Renal cortex interstitium (tissue), 15 donors: ENCODE measurements at places on chromosomes 1 and 21.

- DNase-seq, result no peak
Measured at GRCh38 chr1:227728892-227729143, 6.3 kb downstream of the JMJD4 start.

- DNase-seq, result peak; percentile 89
Measured at GRCh38 chr1:11735854-11736745, at the start of gene AGTRAP. Gene AGTRAP, plus strand, starts transcription at chr1:11736136. Its CDS starts 73 bp downstream, at chr1:11736209.

- no peak for DNase-seq
Measured at GRCh38 chr21:20902511-20902910, 95.7 kb upstream of the NCAM2 start.

- no peak for DNase-seq
Measured at GRCh38 chr1:199657449-199657848, 370.1 kb upstream of the NR5A2 start.

GRCh38 chr1:52856026-52856425 is 13.5 kb downstream of the ZYG11A start:
- DNase-seq, result no peak

DNA sequence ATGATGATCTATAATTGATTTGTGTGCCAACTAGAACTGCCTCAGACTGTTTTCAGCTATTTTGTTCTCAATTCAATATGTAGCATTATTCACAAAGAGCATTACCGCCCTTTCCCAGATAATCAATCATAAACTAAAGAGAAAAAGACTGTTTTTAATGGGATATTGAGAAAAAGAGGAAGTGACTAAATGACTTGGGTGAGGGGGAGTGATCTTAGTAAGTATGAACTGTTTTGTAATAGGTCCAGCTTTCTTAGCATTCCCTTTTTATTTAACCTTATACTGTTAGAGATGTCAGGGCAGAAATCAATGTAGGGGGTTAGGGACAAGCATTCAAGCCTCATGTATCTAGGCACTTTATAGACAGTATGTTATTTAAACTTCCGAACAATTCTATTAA is 157.8 kb upstream of the DPYD start:
- DNase-seq, result no peak

GRCh38 chr21:41325138-41325912 is 8.7 kb downstream of the FAM3B start:
- DNase-seq, result no peak

GRCh38 chr1:109894823-109895719 is 15.6 kb upstream of the CSF1 start:
- no peak for DNase-seq

DNA sequence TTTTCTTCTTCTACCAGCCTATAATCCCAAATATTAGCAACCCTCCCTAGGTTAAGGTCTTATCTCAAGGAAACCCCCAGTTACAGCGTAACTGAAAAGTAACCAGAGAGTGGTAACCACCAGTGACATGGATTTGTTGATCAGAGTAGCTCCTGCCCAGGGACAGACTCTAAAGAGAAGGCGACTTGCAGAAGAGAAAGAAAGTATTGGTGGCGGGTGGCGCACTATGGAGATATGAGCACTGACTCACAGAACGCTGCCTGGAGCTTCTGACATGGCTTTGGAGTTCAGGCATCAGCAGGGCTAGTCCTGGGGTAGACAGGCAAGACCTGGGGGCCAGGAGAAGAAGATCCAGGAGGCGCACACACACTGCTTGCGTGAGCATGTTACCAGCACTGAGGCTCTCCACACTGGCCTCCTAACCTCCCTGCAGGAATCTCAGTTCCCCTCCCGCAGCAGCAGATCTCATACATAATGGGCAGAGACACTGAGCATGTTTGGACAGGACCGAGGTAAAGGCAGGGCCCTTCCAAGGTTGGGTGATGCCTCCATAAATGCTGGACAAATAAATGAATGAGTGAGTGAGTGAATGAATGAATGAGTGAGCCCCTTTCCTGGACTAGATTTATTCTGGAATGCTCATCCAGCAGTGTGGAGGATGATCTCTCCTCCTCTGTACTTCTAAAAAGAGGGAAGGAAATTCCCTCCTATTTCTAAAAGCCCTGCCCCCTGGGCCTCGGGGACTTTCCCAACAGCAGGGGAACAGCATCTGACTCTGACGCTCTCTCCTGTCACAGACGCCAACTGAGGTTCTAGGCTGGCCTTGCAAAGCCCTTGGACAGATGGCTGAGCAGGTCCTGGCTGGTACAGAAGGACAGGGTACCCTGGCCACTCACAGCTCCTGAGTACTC is 175.5 kb downstream of the CLIC6 start:
- DNase-seq, result no peak

GRCh38 chr1:76764638-76765454 is 102.4 kb upstream of the ST6GALNAC5 start:
- DNase-seq, result no peak

DNA sequence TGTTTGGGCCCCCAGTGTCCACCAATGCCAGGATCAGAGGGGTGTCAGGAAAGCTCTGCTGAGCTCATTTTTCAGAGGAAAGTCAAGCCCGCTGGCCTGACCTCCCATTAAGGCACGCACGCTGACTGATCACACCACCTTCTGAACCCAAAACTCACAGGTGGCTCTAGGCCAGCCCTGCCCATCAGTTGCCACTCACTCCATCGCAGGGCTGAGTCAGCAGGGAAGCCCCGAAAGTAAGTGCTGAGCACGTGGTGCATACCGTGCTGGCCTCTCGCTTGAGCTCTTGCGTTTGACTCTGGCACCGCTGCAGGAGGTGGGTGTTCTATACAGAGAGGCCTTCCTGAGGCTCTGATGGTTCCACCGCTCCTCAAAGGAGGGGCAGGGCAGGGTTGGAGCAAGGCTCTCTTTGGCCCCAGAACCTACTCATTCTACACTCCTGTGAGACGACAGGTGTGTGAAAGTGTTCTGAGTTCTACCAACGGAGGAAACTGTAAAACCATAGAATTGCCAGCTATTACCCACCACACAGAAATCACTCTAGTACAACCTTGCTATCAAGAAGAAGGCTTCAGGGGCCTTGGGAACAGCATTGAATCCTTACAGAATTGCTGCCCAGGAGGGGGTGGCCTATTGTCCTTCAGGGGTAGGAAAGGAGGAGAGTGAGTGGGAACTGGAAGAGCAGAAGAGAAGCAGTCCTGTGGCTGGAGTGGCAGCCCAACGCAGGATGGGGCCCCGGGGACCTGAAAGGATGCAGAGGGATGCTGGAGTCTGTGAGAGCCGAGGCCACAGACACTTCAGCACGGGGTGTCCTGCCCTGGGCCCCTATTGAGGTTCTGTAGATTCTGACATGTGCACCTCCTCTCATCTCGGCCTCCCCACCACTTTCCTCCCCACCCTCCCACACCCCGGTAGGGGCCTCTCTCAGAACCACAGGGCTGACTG is 214.7 kb upstream of the EDN2 start:
- DNase-seq, result no peak

- DNase-seq, result no peak
Measured at GRCh38 chr21:36882776-36883175, 83.7 kb downstream of the HLCS start.

DNA sequence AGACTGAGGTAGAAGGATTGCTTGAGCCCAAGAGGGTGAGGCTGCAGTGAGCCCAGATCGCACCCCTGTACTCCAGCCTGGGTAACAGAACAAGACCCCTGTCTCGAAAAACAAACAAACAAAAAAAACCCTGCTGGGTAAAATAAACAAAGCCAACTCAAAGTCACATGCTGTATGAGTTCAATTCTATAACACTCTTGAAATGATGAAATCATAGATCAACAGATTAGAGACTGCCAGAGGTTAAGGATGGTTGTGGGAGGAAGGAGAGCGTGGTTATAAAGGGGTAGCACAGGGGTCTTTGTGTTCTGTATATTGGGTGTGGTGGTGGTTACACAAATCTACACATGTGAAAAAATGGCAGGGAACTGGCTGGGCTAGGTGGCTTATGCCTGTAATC is 62.5 kb downstream of the TAS1R2 start:
- no peak for DNase-seq

GRCh38 chr1:156796340-156797097 is 20.1 kb downstream of the SH2D2A start:
- DNase-seq, result no peak

GRCh38 chr21:31279986-31280385 is 64.1 kb downstream of the TIAM1 start:
- DNase-seq, result no peak

- DNase-seq, result no peak
Measured at GRCh38 chr1:32900371-32900955, 726 bp downstream of the TMEM54 start.

- no peak for DNase-seq
Measured at GRCh38 chr1:208024406-208024805, 113.5 kb upstream of the CD34 start.

GRCh38 chr1:88302843-88303486 is 381.1 kb upstream of the PKN2 start:
- DNase-seq, result peak; percentile 35

- no peak for DNase-seq
Measured at GRCh38 chr1:18542351-18542750, 61.6 kb downstream of the KLHDC7A start.

DNA sequence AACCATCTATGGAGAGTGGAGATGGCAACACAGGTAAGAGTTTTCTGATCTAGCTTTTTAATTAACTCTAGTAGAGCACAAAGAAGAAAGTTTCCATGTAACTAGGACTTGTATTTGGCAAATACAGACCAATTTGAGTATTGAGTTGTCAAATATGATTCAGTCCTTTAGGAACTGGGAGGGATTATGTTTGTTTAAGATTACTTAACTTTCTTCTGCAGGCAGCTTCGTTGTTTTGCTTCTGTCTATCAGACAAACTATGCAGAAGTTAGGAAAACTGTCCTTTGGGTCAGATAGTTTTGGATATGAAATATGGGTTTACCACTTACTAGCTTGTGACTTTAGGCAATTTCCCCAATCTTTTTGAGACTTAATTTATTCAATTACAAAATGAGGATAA is 111.8 kb downstream of the POU2F1 start:
- DNase-seq, result no peak

DNA sequence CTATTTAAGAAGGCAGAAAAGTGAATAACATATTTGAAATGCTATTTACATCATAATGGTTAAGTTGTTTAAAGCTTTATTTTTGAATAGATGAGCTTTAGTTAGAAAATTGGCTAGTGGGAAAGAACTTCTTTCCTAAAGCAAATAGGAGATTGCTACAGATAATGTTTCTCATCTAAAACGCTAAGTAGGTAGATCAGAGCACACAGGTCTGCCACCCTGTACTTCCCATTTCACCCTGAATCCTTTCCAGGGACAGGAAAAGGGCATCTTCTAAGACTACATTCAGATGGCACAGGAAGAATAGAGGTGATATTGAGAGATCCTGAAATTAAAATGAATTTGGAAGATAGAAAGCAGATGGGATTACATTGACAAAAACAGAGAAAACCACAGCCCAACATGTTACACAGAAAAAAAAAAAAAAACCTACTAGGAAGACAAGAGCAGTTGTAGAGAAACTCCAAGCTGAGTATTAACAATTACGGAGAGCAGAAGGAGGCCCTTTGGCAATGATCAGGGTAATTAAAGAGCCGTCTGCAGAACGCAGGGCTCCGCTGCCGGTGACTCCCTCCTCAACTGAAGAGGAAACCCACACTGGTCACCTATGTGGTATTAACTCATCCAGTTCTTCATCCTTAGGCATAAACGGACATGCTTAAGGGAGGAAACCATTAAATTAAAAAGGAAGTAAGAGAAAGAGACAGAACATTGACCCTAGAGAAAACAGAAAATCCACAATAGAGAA is 53.6 kb upstream of the MAP10 start:
- no peak for DNase-seq
